ENCODE measurements at places on chromosomes 16 and 17.

DNA sequence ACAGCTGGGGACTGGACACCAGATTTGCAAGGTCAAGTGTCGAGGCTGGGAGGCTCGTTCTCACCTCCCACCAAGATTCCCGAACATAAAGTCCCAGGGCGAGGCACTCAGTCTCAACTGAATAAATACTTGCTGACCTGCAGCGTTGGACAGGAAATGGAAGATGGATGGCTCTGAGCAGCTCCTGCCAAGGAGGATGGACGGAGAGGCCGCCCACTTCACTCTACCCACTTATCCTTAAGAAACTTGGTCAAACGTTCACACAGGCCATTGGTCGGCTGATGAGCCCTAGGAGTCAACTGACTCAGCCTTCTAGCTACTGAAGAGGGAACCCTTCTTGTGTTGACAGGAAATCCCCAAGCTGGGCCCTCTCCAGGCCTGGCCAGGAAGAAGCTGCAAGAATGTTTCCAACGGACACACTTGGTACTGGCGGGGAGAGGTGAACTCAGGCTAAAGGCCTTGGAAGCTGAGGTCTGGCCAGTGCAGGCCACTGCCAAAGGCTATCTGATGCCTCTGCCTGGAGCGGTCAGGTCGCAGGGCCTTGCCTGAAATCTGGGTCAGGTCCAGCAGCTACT, 50.0 kb downstream of the VAC14 start:
- no peak for DNase-seq

GRCh38 chr17:76270770-76271668, 5.9 kb downstream of the UBALD2 start:
- no peak for DNase-seq

DNA sequence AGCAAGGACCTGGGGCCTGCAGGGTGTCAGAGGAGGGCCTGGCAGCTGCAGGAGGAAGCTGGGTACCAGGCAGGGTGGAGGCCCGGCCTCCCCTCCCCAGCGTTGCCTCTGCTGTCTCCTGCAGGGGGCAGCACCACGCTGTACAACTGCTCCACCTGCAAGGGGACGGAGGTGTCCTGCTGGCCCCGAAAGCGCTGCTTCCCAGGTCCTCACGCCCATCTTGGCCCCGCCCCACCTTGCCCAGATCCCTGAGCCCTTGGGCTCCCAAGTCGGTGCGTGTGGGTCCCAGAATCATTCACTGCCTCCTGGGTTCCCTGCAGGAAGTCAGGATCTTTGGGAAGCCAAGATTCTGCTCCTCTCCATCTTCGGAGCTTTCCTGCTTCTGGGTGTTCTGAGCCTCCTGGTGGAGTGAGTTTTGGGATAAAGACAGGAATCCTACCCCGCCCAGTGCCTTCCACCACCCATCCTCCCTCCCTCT, 1.2 kb downstream of the TMEM95 start:
- peak; percentile 84 for DNase-seq

- DNase-seq = no peak
These were observed 27.5 kb downstream of the GSE1 start for GRCh38 chr16:85640585-85640984.

DNA sequence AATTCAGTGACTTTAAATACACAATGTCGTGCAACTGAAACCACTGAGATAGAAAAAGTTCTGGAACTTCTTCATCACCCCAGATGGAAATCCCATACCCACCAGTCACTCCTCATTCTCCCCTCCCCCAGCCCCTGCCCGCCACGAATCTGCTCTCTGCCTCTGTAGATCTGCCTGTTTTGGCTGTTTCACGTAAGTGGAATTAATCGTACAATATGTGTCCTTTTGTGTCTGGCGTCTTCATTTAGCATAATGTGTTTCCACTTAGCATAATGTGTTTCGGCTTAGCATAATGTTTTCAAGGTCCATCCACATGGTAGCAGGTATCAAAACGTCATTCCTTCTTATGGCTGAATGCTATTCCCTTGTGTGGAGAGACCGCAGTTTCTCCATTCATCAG, 3.5 kb upstream of the SPPL2C start:
- no peak for DNase-seq

DNA sequence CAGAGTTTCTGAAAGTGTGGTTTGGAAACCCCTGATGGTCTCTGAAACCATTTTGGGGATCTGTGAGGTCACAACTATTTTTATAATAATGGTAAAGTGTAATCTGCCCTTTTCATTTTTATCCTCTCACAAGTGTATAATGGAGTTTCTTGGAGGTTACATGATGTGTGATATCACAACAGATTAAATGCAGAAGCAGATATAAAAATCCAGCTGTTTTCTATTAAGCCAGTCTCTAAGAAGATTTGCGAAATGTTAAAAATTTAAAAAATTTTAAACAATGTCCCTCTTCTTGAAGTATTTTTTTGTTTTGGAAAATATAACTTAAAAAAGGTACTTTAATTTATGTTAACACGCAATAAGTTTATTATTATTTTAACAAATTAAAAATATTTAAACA, 48.7 kb downstream of the RPGRIP1L start:
- DNase-seq = no peak

- no peak for DNase-seq
These were observed 12.1 kb upstream of the RIPOR1 start for GRCh38 chr16:67516296-67517154.

DNA sequence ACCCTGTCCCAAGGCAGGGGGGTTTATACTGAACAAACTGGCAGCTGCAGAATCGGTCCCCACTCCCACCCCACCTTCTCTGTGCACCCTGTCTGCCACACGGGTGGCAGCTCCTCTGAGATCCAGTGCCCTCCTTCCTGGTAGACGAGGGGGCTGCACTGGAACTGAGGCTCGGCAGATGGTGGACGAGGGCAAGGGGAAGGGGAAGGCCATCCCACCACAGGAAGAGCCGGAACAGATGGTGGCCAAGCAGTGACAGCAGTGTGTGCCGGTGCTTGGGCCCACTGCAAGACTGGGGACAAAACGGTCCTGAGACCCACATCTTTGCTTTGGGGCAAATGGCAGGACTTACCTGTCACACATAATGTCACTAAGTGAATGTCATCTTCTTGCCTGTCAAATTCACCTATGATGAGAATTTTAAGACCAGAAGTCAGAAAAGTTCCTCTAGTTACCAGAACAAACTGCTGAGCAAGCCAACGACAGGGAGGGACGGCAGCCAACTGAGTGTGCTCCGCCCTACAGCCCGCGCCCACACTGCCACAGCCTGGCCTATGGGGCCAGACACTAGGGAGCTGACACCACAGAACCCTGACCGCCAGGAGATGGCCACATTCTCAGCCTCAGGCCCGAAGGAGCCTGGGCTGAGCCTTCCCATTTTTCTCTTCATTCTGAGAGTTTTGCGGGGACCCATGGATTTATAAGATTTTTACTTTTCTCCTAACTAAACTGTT, 14.4 kb downstream of the NTAN1 start:
- DNase-seq = no peak

DNA sequence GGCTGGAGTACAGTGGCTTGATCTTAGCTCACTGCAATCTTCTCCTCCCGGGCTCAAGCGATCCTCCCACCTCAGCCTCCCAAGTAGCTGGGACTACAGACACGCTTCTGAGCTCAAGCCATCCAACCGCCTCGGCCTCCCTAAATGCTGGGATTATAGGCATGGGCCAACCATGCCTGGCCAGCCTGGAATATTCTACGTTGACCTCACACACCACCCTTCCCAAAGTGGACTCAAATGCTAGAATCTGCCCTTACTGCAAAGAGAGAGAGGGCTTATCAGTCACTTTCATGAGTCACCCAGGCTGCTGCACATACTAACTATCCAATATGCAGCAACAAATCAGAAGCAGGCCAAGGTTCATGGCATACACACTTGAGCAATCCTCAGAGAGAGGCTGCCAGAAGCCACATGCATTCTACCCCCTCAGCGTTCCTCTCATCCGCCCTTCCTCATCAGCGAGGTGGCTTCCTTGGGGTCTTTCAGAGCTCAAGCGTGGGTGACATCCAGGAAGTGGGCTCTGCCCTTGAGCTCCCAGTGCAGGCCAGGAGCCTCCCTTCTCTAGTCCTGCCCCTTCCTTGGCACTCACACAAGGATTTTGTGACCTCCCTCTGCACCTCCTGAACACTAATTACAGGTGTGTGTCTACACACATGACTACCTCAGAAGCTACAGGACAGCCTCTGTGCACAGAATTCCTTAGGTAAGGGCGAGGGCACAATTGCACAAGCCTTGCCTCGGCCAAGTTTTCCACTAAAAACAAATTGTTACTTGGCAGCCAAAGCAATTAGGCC, 24.8 kb upstream of the SIAH1 start:
- no peak for DNase-seq

DNA sequence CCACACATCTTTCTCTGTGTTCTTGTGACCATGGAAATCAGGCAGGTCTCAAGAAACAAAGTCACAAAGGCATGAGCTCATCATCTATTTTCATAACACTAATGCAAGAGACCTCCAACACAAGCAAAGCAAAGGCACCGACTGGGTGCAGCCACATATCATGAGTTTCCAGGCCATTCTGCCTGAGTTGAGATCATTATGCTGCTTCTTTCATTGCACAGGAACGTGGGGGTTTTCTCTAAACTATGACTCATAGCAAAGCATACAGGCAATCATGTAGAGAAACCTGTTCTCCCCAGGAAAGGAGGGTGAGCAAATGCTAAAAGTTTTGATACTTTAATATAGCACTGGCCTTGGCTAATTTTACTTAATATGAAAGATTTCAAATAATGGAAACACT, 60.7 kb downstream of the GRIN2A start:
- DNase-seq = no peak

DNA sequence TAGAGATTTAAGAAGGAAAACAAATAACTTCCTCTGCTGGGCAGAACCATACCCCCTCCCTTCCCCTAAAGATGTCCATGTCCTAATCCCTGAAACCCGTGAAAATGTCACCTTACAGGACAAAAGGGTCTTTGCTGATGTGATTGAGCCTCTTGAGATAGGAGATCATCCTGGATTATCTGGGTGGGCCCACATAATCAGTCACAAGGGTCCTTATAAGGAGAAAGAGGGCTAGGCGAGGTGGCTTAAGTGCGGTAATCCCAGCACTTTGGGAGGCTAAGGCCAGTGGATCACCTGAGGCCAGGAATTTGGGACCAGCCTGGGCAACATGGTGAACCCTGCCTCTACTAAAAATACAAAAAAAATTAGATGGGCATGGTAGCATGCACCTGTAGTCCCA, 12.0 kb upstream of the SLC39A11 start:
- DNase-seq = no peak
